Muscle of back (tissue), 13 donors: ENCODE measurements at places on chromosomes 12 and 14. TPM values are rescaled to one million over a fixed set of nuclear protein-coding genes. Genes with fewer than 3 reads are reported as not detected.

TMEM233 gene
- polyA plus RNA-seq, result 3.6 TPM

DNA sequence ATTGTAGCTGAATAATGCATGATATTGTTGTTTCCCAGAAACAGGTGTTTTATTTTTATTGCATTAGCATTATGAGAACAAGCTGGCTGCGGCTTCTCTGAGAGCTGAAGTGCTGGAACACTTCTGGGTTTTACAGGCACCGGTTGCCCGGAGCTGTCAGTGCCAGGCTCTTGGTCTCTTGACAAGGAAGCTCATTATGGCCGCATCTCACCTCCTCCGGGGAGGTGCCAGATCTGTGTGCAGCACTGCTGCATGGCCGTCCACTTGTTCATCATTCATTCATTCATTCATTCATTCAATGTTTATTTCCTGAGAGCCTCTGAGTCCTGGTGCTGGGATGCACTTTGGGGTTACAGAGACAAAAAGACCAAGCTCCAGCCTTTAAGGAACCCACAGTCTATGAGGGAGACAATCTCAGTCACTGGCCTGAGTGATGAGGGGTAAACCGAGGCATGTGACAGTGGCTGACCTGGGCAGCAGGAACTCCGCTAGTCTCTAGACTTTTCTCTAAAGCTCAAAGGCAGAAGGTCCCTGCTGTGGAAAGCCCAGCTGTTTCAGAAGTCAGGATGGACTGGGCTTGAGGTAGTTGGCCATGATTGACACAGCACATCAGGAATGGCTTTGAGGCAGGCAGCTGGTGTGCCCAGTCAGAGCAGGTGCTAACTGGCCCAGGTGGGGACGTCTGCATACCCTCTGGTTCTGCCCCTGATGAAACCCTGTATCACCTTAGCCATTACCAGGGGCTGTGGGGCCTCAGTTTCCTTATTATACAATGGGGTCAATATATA is 181.0 kb downstream of the ADGRD1 start:
- no peak for DNase-seq

DNA sequence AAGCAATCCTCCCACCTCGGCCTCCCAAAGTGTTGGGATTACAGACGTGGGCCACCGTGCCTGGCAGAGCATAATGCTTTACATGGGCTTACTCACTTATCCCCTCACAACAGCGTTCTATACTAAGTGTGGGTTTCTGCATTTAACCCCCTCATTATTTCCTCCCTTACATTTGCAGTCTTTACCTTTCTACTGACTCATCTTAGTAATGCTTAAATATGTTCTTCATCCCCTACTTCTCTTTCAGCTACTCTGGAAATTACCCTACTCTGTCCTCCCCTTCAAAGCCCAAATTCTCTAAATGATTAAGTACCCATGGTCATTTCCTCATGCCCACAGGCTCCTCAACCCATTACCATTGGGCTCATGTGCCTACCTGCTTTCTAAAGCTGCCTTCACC is 40.7 kb downstream of the NKX2-1 start:
- DNase-seq, result no peak

AICDA gene
- polyA plus RNA-seq, result 0.74 TPM

- peak; percentile 51 for DNase-seq
These were observed 56.3 kb downstream of the PLXNC1 start for GRCh38 chr12:94204499-94205247.

- no peak for DNase-seq
These were observed 225.0 kb downstream of the LRIG3 start for GRCh38 chr12:58695263-58695662.

GRCh38 chr12:2014231-2014630 is 10.0 kb upstream of the DCP1B start:
- DNase-seq, result no peak

DNA sequence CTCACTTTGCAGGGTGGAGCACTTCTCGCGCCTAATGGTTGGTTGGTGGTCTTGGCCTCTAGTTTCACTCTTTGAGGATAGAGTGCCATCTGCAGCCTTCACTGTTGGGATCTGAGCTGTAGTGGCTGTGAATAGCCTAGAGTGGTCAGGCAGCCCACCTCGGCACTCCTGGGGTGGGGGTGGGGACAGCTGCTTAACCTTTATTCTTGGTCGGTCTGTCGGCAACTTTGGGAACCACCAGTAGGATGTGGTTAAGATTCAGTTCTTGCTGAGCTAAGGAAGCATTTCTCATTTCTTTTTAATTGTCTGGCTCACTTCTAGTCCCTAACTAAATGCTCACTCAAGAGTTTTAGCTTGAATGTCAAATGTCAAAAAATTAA is 21.1 kb downstream of the TMBIM6 start:
- DNase-seq, result no peak

IFI27L1 gene
- polyA plus RNA-seq, result 15.9 TPM

GRCh38 chr14:55354500-55354899 is 57.1 kb downstream of the ATG14 start:
- DNase-seq, result peak; percentile 65

ANHX gene
- 0.27 TPM for polyA plus RNA-seq

DNA sequence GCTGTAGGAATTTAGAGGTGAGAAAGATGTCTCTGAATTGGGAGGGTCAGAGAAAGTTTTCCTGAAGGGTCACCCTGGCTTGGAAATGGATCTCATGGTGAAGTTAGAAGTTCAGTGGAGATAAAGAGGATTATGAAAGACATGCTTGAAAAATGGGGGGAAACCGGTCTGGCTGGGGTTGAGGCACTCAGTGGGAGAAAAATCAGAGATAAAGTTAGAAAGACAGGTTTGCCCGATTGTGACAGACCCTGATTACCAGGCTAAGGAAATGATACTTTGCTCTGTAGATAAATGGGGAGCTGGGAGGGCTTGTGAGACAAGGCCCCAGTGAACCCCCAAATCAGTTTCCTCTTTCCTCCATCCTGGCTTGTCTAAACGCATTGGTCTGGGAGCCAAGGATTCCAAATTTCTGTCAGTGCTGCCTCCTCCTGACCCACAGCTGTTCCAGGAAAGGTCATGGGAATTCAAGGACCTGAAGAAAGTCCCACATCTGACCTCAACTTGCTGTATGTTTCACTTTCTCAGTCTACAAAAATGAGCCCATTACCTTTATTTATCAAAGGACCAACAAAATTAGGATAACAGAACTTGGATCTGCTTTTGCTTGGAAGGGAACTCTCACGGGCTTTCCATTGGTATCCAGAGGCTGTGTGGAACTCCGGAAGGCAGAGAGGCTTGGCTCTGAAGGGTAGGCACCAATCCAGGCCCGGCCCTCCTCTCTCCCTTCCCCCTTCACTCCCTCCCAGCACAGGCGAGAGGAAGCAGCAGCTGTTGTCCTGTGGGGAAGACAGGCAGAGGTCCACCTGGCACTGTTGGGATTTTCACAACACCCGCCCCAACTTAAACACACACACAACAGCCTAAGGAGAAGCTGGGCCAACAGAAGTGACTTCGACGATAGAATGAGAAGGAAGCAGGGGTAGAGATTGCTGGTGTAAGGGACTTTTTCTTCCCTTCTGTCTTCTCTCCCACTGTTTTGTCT is 3.4 kb upstream of the RNASE7 start:
- DNase-seq, result peak; percentile 92

DNA sequence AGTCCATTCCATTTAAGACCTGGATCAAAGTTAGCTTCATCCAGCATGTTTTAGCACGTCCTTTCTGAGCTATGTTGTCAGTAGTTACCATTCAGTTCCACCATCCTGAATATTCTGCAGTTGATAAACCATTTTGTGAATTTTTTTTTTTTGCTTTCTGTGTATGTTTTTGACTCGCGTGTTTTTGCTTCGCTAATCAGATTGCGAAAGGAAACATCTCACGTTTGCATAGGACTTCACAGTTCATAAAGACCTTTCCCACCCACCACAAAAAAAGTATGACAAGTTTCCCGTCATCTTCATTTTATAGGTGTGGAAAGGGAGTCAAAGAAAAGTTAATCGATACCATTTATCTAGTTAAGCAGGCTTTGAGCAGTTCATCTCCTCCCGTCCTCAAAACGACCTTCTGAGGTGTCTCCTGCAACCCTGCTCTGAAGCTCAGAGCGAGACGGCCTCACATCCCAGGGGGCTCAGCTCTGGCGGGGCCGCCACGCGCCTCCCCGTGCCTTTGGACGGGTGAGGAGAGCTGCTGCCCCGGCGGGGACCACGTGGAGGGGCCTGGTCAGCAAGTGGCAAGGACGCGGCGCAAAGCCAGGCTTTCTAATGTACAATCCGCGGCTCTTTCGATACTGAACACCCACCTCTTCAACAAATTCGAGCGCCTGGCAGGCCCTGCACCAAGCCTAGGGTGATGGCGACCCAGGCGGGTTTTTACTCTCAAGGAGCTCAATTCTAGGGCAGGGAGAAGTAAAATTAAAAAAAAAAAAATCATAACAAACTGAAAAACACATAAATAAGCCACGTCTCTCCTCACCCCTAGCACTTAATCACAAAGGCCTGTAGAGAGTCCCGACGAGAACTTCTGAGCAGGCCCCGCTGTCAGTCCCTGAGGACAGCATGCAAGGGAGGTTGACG is 988 bp upstream of the TMEM263 start:
- peak; percentile 31 for DNase-seq

GRCh38 chr12:81705586-81705985 is 53.6 kb downstream of the PPFIA2 start:
- no peak for DNase-seq

MIS18BP1 gene
- 23.3 TPM for polyA plus RNA-seq

DNA sequence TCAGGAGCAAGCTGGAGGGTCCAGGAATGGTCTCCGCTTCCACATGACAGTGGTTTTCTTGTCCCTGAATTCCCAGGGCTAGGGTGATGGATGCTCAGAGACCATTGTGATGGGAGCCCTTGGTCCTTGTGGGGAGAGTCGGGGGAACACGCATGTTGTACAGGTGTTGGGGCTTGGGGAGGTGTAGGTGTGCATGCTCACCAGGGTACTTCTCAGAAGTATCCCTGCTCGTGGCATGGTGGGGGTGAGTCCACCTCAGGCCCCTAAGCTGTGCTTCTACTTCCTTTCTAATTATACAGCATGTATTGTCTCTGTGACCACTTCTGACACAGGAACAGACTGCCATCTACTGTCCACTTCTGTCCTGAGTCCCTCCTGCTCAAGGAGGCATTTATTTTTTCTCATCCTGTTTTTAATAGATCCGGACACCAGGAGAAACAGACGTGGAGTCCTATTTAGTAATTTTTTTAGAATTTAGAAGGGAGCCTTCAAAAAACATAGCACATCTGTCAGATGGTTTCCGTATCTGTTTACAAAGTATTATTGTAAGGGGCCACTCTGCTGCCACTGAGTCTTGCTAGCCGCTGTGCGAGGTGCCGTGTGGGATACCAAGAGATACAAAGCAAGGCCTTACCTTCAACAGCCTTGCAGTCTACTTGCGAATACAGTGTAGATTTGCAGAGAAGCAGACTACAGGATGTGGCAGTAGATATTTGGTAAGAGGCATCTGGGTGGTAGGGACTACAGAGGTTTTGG is 10.5 kb downstream of the NTF3 start:
- peak; percentile 53 for DNase-seq

GRCh38 chr14:54253195-54253947 is 143.4 kb upstream of the CDKN3 start:
- peak; percentile 60 for DNase-seq

DNA sequence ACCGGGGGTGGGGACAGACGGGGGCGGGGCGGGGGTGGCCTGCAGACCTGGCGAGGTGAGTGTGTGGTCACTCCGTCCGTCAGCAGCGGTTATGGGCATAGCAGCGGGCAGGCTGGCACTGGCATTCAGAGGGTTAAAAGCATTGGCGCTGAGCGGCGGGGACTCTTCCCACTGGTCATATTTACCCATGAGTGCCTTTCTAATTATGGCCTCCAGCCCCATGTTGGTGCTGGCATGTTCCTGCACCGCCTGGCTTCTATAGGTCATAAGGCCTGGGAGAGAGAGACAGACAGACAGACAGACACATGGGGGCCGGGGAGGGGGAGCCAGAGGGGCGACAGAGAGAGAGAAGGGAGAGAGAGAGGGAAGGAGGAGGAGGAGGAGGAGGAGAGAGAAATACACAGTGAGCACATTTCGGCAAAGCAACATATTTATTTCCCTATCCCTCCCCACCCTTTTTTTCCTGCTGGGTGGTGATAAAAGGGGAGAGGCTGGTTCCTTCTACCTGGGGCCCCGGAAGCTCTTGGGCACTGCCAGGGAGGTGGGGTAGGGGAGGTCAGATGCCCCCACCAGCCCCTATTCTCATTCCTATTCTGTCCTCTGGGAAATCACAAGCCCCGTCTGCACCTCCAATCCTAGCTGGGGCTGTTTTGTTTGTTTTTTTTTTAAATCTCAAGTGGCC is 32.6 kb downstream of the RFLNA start:
- DNase-seq, result no peak

DNA sequence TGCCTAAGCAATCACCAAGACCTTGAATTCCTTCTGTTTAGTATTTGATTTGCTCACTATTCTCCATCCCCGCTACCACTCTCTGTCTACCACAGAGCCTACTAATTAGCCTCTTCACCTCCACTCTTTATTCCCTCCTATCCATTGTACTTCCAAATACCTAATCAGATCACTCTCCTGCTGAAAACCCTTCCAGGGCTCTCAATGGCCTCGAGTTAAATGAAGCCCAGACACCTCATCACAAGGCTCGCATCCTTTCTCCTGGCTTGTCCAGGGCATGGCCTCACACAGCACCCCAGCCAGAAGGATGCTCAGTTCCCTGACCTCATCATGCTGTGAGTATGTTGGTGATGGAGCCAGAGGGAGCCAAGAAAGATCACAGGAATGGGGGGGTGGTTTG is 71.4 kb upstream of the PRMT8 start:
- DNase-seq, result no peak

CNTN1 gene
- polyA plus RNA-seq, result 3.2 TPM

GRCh38 chr14:51653079-51653774 is 1.5 kb downstream of the FRMD6 start:
- DNase-seq, result peak; percentile 71

ARHGAP9 gene
- polyA plus RNA-seq, result 3.6 TPM

DNA sequence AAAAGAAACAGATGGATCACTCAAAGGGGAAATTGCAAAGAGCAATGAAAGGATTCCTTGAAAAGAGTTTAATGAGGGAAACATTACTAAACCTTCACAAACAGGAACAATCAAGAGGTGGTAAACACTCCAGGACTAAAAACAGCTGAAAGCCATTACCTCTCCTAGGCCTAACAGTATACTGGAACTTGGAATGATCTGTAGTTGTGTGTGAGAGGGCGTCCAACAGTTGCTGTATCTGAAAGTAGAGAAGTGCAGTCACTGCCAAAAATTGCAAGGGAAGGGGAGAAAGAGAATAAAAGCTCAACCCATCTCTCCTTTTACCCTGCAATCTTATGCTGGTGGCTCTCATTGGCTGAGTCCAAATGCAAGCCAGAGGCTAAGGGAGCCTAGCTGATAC is 17.0 kb upstream of the MIS18BP1 start:
- peak; percentile 58 for DNase-seq

DNA sequence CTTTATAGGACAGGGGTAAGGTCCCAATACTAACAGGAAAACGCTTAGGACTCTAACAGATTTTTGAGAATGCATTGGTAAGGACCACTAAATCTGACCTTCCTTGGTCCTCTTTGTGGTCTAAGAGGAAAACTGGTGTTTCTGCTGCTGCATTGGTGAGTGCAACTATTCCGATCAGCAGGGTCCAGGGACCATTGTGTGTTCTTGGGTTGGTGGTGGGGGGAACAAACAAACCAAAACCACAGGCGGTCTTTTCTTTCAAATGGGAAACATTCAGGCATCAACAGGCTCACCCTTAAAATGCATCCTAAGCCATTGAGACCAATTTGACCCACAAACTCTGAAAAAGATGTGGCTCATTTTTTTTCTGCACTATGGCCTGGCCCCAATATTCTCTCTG is 20.7 kb downstream of the EPYC start:
- no peak for DNase-seq

MYF5 gene
- polyA plus RNA-seq, result 28.4 TPM

SLC5A8 gene
- not detected for polyA plus RNA-seq

LMNTD1 gene
- not detected for polyA plus RNA-seq

GRCh38 chr12:52837413-52837741 is 3.3 kb upstream of the KRT79 start:
- DNase-seq, result no peak

KRT8 gene
- polyA plus RNA-seq, result 4.9 TPM

GRCh38 chr14:101184104-101184455 is 280.6 kb upstream of the RTL1 start:
- DNase-seq, result no peak
